Stimulated activated CD8-positive, alpha-beta memory T cell treated with anti-CD3 and anti-CD28 coated beads, Interleukin-7, amount 100 ng/mL, for 24 hours (primary cell): ENCODE measurements at places on chromosomes 12 and 14.

DNA sequence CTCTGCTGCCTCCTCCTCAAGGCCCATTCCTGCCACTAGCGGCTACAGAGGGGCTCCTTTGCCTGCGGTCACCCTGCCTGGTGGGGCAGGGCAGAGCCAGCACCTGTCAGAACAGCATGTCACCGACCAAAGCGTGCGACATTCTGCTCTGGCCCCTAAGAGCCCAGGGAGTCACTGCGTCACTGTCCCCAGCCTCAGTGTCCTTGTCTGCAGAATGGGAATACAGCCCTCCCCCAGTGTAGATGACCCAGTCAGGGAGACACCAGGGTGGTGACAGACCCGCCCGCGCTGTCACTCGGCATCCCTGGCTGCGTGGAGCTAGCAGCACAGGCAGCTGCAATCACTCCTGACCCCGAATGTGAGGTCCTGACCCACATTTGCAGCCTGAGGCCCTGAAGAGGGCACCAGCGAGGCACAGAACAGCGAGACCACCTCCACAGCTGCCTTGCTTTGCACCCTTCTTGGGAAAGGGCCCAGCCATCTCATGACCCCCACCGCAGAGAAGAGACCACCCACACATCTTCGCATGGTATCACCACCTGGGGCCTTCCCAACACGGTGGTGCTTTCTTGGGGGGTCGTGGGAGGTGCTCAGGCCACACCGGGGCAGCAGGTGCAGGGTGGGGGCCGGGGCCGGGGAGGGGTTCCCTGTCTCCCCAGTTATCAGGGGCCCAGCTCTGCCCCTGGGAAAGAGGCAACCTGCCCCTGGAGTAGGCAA, 2.5 kb downstream of the AHNAK2 start:
- DNase-seq, result no peak

DNA sequence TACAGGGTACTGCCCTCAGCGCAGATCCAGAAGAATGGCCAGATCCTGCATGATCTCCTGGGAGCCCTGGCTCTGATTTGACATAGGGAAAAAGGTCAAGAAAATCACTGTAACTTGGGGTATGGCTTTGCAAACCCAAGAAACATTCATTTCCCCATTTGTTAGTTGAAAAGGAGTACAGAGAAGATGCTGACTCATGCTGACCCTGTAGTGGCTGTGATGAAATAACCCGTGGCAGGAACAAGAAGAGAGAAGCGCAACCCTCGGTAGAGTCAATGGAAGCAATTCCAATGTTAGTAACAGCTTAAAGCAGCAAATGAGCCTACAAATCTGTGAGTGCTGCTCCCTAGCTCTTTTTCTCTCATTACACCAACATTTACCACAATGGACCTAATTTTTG, 281.6 kb upstream of the NPAS3 start:
- no peak for DNase-seq

DNA sequence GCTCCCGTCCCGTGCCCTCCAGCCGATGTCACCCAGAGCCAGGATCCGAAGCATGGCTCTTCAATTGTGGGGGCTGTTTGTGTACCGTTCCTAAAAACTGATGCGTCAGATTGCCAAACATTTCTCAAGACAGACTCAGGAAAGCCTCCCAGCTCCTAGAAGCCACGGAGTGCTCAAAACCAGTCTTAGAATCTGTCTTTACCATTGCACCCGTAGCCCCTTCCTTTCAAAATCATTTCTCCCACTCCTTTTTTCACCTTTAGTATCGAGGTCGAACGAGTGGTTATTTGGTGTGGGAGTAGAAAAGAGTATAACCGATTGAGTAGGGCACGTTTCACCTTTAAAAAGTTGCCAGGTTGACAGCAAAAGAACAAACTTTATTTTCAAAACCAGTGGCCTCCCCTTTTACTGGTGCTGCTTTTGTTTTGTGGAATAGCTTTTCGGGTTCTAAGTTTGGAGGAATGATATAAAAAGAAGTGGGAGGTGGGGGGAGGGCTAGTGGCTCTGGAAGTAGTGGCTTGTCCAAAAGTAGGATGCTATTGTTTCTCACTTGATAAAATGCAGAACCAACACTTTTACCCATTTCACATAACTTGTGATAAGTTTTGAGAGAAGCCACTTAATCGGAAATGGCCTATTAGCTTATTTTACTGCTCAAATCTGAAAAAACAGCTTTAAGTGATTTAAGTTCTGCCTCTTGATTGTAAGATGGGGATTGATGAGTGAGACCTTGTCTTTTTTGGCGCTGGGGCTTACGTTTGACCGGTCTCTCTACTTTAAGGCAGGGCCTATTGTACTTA, 803 bp downstream of the STK38L start:
- no peak for DNase-seq

DNA sequence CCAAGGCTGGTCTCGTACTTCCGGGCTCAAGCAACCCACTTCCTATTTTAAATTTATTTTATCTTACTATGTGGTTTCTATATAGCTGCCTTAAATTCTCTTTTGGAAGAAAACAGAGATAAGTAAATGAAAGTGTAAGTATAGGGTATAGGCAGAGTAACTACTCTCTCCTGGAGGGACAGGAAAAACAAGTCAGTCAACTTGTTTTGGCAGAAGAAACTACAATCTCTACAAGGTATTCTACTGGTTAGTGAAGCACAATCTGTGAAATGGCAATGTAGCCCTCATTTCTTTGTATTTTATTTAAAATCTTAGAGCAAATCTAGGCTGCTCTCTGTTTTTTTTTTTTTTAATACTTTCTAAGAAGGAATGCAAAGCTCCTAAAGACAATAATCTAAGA, 55.4 kb downstream of the UBR7 start:
- DNase-seq, result no peak

GRCh38 chr12:114381177-114381576, 24.8 kb downstream of the TBX5 start:
- DNase-seq, result no peak

DNA sequence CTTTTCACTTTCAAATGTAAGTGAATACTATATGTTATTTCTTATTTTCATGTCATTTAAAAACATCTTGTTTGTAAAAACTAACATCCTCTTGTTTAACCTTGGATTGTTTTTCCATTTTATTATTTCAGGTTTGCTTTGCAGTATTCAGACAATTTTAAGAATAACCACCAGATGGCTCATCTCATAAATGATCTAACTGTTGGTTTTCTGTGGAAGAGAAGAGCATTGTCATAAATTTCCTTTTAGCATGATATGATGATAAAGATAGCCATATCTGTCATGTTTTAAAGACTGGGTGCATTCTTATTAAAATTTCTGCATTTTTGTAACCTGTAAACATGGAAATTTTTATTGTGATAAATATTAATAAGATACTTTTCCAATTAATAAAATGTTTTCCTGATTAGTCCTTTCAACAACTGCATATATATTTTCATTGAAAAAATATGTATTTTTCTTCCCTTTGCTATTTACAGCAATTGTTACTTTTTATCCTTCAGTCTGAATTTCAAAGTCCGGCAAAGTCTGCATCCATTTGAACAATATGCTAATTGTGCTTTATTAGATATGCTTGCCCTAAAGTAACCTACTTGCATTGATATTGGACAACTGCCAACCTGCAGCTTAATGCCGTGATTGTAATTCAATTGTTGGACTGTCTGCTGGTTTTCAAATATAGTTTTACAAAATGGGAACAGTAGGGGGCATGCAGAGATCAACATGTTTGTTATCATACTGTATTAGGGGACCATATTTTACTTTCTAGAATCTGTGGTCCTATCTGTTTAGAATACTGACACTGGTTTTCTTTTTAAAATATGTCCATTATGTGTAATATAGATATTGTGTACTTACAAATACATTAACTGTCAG, 163.4 kb downstream of the GARIN6 start:
- no peak for DNase-seq

GRCh38 chr12:22722779-22723178, 97.8 kb downstream of the ETNK1 start:
- no peak for DNase-seq

GRCh38 chr12:90407841-90408240, 547.1 kb downstream of the CCER1 start:
- DNase-seq, result no peak

DNA sequence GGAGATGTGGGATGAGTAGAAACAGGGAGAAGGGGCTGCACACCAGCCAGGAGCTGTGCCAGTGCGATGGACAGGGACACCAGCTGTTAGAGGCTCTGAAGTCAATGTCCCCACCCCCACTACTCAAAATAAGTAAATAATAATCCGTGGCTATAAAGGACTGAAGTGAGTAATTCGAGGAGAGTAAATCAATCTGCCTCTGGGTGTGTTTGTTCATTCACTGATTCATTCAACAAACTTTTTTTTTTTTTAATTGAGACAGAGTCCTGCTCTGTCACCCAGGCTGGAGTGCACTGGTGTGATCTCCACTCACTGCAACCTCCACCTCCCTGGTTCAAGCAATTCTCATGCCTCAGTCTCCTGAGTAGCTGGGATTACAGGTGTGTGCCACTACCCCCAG, 363.6 kb downstream of the TMEM132D start:
- DNase-seq, result no peak

DNA sequence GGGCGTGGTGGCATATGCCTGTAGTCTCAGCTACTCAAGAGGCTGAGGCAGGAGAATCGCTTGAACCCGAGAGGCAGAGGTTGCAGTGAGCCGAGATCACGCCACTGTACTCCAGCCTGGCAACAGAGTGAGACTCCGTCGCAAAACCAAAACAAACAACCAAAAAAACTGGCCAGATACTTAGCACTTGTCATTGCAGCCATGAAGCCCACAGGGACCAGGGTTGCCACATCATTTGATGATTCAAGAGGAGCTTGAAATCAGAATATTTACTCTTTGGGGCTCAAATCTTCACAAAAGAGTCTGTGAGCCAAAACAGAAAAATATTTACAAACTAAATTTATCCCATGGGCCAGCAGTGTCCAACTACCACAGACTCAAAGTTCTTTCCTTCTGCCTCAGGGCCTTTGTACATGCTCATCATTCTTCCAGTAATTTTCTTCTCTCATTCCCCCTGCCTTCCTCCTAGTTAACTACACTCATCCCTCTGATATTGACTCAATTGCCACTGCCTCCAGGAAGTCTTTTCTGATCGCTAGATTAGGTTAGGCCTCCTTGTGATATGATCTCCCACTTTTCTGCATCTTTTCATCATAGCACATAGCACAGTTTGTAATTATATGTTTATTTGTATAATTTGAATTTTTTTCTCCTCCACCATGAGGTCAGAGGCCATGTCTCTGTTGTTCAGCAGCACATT, 130.8 kb upstream of the PLEKHG7 start:
- DNase-seq, result no peak

DNA sequence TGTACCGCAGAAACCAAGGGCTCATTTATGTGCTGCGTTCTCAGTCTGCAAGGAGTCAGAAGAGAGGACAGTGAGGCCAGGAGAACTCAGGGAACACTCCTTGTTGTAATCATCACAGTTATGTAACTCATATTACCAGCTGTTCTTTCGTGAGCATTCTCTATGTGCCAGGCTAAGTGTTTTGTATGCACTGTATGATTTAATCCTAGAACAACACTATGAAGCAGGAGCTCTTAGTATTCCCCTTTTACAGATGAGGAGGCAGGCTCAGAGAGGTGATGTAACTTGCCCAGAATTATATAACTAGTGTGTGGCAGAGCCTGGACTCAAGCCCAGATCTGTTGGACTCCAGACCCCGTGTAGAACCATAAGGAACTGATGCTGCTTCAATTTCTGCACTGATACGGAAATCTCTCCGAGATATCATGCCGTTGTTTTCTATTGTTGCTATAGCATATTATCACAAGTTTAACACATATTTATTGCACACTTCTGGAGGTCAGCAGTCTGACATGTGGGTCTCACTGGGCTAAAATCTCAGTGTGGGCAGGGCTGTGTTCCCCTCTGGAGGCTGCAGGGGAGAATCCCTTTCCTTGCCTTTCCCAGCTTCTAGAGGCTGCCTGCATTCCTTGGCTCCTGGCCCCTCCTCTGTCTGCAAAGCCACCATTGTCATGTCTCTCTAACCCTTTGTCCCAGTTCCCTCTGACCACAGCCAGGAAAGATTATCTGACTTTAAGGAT, 16.3 kb upstream of the CD9 start:
- DNase-seq, result no peak

DNA sequence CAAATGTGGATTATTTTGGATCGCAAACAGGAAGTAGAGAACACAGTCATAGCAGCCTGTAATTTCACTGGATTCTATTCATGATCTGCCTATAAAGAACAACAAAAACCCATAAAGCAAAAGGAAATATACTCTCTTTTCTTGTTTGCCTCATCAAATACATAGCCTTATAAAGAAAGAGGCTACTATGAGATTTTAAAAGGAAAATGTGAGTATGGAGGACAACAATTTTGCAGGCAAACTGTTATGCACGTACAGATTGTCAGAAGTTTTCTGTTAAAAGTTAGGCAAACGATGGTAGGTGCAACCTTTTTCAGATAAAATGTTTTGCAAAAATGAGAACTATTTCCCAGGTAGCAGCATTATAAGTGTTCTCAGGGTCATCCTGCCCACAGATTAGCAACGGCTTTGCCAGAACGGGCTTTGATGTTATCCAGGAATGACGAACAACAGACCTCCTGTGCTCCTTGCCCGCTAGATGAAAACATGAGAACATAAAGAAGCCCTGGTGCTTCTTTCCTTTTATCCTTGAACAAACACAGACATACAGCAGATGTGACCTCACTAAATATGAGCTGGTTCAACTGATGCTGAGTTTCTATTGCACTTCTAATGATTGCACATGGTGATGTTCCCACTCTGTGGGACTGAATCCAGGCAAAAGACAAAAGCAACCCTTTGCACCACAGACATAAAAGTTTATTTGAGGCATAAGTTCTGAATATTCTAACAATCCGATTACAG, 88.1 kb downstream of the ITPR2 start:
- no peak for DNase-seq

- DNase-seq, result no peak
Measured at GRCh38 chr14:89146274-89146673, 270.8 kb downstream of the FOXN3 start.
